T-helper 17 cell (primary cell): ENCODE measurements at places on chromosomes 7 and 10. TPM values are rescaled to one million over a fixed set of nuclear protein-coding genes. Genes with fewer than 3 reads are reported as not detected.

Gene VPS37D
- not detected for total RNA-seq

Gene GARIN1A
- 1.4 TPM for total RNA-seq

Gene DDC
- total RNA-seq: not detected

Gene BAMBI
- total RNA-seq: 0.92 TPM

Gene ACTL6B
- not detected for total RNA-seq

Gene ATP6V0E2
- total RNA-seq: 38.5 TPM

Gene SORCS1
- total RNA-seq: not detected

Gene UPK3BL2
- total RNA-seq: 52.5 TPM

Gene KLF14
- not detected for total RNA-seq

Gene DLD
- 64.5 TPM for total RNA-seq
